ENCODE measurements at places on chromosomes 1 and 21.

GRCh38 chr1:59027177-59027576, 243.3 kb upstream of the JUN start:
- no peak for DNase-seq

DNA sequence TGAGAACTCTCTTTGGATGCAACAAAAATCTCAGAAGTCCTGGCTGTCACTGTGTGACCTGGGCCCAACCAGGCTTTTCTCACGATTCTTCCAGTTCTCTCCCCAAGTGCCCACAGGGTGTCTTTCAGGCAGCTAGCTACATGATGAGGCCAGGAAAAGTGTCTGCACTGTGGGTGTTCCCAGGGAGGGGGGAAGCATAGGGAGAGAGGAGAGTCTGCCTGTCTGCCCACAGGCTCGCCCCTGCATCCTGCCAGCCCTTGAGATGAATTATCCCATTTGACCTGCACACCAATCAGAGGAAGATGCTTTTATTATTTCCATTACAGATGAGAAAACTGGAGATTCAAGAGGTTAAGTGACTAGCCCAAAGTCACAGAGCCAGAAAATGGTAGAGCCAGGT, 27.8 kb downstream of the FOXO6 start:
- DNase-seq: no peak

DNA sequence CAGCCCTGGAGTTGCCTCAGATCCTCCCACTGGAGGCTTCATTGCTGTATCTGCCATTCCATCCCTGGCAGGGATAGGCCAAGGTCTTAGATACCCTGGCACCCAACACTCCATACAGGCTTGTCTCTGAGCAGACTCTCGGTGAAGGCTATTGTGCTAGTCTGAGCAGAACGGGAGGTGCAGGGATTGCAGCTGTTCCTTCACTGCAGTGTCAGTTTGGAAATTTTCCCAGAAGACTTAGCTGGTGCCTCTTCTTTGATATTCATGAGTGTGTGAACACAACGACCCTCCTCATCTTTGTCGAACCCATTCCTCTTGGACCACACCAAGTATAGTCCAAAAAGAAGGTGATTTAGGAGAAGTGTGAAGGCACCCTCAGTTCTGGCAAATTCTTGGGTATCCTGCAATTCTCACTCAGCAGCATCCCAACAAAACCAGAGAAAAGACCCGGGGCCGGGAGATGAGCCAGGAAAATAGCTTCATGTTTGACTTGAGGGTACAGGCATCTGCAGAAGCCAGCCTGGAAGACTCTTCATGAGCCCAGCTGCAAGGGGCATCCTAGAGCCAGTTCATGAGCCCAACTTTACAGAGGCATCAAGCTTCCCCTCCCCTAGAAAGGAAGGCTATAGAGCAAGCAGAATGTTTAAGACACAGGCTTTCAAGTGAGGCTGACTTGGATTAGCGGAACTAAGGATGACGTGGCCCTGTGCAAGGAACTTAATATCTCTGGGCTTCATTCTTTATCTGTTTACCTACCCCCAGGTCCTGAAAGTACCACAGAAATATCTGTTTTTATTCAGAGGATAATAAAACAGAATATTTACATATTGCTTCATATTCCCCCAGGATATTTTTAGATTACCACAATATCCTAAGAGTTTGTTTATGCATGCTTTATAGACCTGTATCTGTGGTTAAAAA, 38.8 kb upstream of the HAO2 start:
- DNase-seq: no peak

- no peak for DNase-seq
Observed at GRCh38 chr1:8061210-8061609, 35.1 kb upstream of the ERRFI1 start.

DNA sequence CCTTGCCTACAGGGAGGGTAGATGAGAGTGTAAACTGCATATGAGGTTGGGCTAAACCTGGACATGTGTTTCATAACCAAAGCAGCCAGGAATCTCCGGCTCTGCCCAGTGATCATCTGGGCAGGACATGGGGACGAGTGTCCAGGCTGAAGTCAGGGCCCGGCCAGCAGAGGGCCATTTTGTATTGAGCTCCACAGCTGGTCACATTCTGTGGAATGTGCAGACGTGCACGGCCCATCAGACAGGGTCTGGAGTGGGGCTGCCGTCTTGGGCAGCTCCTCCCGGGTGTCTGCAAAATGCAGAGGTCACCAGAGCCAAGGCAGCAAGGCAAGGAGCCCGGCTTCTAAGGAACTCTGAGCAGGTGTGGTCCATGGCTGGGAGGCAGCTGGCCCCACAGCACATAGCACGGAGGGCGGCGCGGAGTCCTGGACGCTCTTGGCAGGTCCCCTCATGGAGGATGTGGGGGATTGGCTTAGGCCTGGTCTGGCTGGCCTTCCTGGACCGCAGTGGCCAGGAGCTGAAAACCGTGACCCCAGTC, 6.2 kb downstream of the LRRC3 start:
- DNase-seq: no peak

DNA sequence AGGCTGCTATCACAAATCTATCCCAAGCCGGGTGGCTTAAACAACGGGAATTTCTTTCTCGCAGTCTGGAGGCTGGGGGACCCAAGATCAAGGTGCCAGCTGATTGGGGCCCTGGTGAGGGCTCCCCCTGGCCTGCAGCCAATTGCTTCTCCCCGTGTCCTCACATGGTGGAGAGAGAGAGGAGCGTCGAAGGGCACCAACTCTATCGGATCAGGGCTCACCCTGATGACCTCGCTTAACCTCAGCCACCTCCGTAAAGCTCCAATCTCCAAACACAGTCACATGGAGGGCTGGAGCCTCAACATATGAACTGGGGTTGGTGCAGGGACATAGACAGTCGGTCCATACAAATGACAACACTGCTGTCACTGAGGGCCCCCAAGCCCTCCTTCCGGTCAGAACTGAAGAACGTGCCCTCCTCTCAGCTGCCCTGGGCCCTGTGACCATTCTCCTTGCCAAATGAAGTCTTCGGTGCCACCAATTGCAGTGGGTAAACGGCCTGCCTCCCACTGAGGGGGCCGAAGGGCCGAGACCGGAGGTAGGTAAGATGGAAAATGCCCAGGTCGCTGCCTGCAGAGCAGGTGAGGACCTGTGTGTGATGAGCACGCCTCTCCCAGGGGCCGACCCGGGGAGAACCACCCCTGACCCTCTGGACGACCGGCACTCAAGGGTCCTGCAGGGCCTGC, 211.0 kb downstream of the TOMM20 start:
- no peak for DNase-seq

DNA sequence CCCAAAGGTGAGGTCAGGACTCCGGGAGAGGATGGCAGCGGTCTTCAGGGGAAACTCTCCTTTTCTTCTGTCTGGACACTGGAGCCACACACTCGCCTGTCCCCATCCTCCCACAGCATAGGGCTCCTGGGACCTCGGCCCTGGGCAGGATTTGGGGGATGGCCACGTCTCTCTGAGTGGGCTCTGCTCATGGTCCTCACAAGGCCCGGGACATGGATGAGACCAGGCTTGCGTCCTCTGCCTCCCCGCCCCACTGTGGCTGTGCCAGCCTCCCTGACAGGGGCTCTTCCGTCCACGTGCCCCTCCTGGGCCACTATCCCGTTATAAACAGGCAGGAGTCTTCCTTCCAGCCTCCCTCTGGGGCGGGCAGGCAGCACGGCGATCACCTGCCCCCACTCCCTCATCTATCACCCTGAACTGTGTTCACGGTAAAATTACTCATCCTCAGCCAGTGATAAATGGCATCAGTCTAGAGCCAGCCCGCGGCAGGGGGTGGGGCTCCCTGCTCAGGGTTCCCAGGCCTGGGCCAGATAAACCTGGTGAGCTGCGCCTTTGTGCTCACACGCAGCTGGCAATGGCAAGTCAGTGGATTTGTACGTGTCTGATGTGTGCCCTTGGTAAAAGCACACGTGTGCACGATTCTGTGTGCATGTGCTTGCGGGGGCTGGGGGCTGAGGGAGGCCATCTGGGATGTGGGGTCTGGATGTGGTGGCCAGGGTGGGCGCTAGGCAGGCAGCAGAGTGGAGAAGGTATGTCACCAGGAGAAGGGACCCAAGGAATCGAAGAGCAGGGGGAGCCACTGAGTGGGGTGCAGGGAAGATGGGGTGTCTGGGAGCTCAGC, 12.6 kb upstream of the SAMD11 start:
- DNase-seq: no peak

DNA sequence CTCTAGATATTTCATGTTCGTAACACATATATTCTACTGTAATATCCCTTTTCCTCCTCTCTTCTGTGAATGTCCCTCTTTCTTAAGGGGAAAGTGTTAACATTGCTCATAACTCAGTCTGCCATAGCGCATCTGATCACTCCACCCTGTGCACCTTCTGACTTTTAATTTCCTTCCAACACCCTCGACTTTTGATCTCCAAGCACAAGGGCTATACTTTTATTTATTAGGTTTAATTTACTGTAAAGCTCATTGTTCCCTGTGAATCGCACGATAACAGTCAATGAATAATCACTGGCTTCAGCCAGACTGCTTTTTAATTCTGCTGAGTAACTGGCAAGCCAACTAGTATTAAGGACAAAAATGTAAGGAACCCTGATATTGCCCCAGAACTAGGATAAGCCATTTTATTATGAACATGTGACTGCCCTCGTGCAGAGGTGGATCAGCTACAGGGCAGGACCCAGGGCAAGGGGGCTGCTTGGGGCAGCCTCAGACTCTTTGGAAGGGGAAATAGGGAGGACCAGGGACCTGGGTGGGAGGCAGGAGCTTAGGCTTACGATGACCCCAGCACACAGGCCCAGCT, 2.6 kb upstream of the ETS2 start:
- no peak for DNase-seq

GRCh38 chr1:210489491-210489890, 160.8 kb downstream of the HHAT start:
- DNase-seq: no peak

DNA sequence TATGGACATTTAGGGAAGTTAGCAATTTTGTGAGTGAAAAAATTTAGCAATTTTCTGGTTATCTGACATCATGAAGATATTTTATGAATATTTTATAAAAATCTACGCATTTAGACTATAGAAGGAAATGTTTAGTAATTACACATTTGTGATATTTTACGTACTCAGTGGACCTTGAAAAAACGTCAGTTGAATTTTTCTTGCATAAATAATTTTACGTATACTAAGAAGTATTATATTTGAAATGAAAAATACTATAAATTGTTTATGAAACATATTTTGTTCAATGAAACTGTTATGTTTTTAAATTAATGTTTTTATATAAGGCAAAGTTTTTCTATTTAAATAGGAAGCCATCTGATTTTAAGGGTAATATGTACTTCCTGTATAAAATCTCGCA, 462.8 kb downstream of the NCAM2 start:
- DNase-seq: no peak

DNA sequence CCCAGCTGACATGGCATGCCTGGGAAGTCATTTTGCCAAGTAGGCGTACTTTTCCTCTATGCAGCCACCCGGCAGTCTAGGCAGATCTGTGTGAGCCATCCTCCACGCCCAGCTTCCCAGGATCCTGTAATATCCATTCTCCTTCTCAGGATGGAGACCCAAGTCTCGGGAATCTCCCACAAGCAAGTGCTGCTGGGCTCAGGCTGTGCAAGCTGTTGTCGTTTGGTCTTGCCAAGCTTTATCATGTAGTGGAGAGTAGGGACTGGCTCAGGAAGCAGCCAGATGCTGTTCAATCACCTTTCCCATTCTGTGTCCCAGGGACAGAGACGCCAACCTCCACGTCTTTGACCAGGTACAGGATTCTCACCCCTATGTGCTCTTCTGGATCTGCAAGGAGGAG, 191.1 kb upstream of the TMEM51 start:
- DNase-seq: no peak

GRCh38 chr1:41827991-41828570, 90.6 kb downstream of the HIVEP3 start:
- DNase-seq: peak; percentile 24

DNA sequence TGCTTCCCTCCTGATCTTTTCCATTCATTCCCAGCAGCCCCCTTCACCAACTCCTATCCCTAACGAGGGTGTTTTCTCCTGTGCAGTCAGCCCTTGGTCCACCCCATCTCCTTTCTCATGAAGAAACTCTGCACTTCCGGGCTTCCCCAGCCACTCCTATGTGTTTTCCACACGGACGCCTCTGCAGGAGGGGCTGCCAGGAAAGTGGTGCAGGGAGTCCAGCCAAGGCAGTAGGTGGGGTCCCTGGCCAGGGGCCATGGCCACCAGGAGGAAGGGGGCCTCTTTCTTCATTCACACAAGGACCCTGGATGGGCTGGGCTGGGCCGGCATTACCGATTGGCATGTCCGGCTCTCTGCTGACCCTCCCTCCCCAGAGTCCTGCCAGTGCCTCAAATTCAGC, 72.8 kb upstream of the EFHD2 start:
- DNase-seq: no peak

GRCh38 chr1:3922201-3922725, 22.2 kb upstream of the C1orf174 start:
- DNase-seq: no peak

DNA sequence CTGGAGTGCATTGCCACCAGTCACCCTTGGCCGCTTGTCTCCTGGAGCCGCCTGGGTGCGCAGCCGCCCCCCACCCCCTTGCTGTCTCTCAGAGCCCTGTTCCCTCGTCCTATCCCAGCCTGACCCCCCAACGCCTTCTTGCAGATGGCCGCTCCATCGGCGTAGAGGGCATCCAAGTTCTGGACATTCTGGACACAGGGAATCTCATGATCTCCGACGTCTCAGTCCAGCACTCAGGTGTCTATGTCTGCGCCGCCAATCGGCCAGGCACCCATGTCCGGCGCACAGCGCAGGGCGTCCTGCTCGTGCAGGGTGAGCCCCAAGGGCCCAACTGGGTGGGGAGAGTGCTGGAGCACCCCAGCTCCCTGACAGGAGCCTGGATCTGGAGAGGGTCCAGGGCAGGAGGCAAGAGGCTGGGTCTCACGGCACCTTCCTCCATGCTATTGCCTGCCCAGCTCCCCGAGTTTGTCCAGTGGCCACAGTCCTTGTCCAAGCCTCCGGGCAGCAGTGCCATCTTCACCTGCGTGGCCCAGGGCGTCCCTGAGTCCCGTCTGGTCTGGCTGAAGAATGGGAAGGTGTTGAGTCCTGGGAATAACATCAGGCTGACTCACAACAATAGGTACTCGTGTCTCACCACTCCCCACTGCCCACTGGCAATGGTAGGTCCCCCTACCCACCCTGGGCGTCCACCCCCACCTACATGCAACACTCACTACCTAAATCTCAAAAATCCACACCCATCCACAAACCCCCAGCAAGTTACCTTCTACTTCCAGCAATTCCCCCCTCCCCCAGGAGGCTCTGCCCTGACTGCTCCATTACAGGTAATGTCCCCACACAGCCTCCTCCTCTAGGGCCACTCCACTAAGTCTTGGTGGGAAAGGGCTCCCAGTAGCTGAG, 24.6 kb downstream of the SLC27A3 start:
- DNase-seq: no peak

DNA sequence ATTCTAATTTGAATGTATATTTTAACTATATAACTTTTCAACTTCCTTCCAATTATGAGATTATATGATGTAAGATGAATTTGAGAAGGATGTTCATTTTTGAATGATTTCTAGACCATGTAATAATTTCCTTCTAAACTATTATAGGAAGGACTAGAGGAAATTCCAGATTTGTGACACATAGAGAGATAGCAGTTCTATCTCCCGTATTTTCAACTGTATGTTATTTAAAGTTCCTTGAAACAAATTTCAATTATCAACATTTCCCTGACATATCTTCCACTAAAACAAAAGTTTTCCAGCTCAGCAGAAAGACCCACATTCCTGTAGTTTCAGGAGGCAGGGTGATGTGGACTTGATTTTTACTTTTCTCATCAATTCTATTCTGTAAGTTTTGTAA, 396.7 kb upstream of the C1orf87 start:
- no peak for DNase-seq

Measured in spinal cord (tissue), 10 donors.